Myometrial cell (primary cell): ENCODE measurements at places on chromosomes 4 and X. TPM values are rescaled to one million over a fixed set of nuclear protein-coding genes. Genes with fewer than 3 reads are reported as not detected.

INTS6L gene
- 1.4 and 1.6 TPM in 2 replicates for total RNA-seq

TAF7L gene
- total RNA-seq = 0.29 and 0.53 TPM in 2 replicates

DCLK2 gene
- total RNA-seq = 1.2 and 3.5 TPM in 2 replicates

S100P gene
- not detected in 2 replicates for total RNA-seq

IRS4 gene
- not detected in 2 replicates for total RNA-seq

CXCR3 gene
- total RNA-seq = not detected in 2 replicates

UGT2A2 gene
- not detected in 2 replicates for total RNA-seq

PIGA gene
- 2.9 and 4.6 TPM in 2 replicates for total RNA-seq

ADH6 gene
- total RNA-seq = not detected in 2 replicates

ERVMER34-1 gene
- total RNA-seq = under 0.01 TPM in 1 of 2 replicates, not detected in the other

SYTL5 gene
- total RNA-seq = under 0.01 TPM in 1 of 2 replicates, not detected in the other

GLRA3 gene
- not detected in 2 replicates for total RNA-seq

CLDN34 gene
- 2.7 TPM in 1 of 2 replicates, not detected in the other for total RNA-seq

VCX2 gene
- total RNA-seq = not detected in 2 replicates

ZMAT1 gene
- total RNA-seq = under 0.01 TPM in 1 of 2 replicates, not detected in the other

NEIL3 gene
- 7.5 and 8.2 TPM in 2 replicates for total RNA-seq

HMGN5 gene
- 0.29 and 0.89 TPM in 2 replicates for total RNA-seq

HELT gene
- not detected in 2 replicates for total RNA-seq

AFF2 gene
- not detected in 2 replicates for total RNA-seq

NAAA gene
- 32.9 and 97.7 TPM in 2 replicates for total RNA-seq

POU4F2 gene
- not detected in 2 replicates for total RNA-seq

TCEAL2 gene
- total RNA-seq = not detected in 2 replicates

XPNPEP2 gene
- total RNA-seq = 1.7 TPM in 1 of 2 replicates, not detected in the other

SYNPO2 gene
- 6.9 and 10.8 TPM in 2 replicates for total RNA-seq

FGD1 gene
- 11.2 and 12.9 TPM in 2 replicates for total RNA-seq

CD40LG gene
- not detected in 2 replicates for total RNA-seq

GRIA3 gene
- total RNA-seq = 1.1 TPM in 1 of 2 replicates, not detected in the other

RAI2 gene
- 0.18 TPM in 1 of 2 replicates, not detected in the other for total RNA-seq

TLR2 gene
- total RNA-seq = not detected in 2 replicates

ETDA gene
- not detected in 2 replicates for total RNA-seq

SPARCL1 gene
- not detected in 2 replicates for total RNA-seq
